ENCODE measurements at places on chromosomes 4 and X. TPM values are rescaled to one million over a fixed set of nuclear protein-coding genes. Genes with fewer than 3 reads are reported as not detected.

GRCh38 chr4:160724063-160724462, 1439.7 kb downstream of the FSTL5 start:
- H3K27me3 ChIP-seq: no peaks in the 10 kb centered on the region
- no peaks in the 10 kb centered on the region for H3K36me3 ChIP-seq
- no peak overlapping the region for H3K27ac ChIP-seq
- no peak for DNase-seq

- DNase-seq: no peak
- H3K27me3 ChIP-seq: no peaks in the 10 kb centered on the region
- H3K27ac ChIP-seq: no peak overlapping the region
- H3K4me3 ChIP-seq: no peak overlapping the region
- no peaks in the 10 kb centered on the region for H3K4me1 ChIP-seq
- H3K36me3 ChIP-seq: no peaks in the 10 kb centered on the region
Measured at GRCh38 chr4:179116011-179116410, 1673.8 kb upstream of the AGA start.

DNA sequence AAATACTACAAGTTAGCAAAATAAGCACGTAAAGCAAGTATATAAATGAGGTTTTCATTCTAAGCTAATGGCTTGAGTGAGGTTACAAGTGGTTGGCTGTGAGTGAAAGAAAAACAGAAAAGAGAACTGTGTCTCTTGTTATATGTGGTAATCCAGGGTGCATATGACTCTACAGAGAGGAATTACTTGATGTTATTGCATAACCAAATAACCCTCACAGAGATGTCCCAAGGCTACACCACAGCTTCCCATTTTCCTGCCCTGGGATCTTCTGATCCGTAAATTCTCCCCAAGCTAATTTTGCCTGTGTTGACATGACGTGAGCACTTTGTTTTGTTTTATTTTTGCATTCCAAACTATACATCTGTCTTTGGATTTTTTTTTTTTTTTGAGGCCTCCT, 470.0 kb upstream of the INTU start:
- no peaks in the 10 kb centered on the region for H3K36me3 ChIP-seq
- H3K4me3 ChIP-seq: no peak overlapping the region
- no peak for DNase-seq
- H3K27ac ChIP-seq: no peak overlapping the region
- no peaks in the 10 kb centered on the region for H3K27me3 ChIP-seq

GRCh38 chr4:182219411-182220056, 23.7 kb upstream of the TENM3 start:
- no peak overlapping the region for H3K4me3 ChIP-seq
- H3K36me3 ChIP-seq: no peaks in the 10 kb centered on the region
- no peaks in the 10 kb centered on the region for H3K27me3 ChIP-seq
- no peaks in the 10 kb centered on the region for H3K4me1 ChIP-seq

DNA sequence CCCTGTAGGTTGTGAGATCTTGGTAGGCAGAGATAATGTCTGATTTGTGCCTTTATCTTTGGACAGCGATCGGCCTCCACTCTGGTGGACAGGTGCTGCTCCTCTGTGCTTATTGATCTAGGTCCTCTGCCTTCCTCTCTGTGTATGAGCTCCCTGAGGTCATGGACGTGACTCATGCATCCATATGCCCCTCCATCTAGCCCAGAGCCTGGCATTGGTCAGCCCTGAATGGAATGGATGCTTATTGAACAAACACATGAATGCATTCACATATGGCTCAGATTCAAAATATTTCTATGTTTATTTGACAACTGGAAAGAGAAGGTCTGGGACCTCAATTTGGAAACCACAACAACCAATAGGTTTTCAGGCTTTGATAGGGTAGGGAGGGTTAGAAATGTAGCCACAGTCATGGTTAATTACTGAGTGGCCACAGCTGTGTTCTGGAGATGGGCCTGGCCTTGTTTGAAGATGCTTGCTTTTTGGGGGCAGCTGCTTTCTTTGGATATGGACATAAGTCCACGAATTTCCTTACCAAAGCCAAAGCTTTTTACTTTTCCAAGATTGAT, 76.2 kb downstream of the SEL1L3 start:
- H3K4me3 ChIP-seq: no peak overlapping the region
- no peak for DNase-seq
- no peak overlapping the region for H3K27ac ChIP-seq
- H3K4me1 ChIP-seq: no peaks in the 10 kb centered on the region

DNA sequence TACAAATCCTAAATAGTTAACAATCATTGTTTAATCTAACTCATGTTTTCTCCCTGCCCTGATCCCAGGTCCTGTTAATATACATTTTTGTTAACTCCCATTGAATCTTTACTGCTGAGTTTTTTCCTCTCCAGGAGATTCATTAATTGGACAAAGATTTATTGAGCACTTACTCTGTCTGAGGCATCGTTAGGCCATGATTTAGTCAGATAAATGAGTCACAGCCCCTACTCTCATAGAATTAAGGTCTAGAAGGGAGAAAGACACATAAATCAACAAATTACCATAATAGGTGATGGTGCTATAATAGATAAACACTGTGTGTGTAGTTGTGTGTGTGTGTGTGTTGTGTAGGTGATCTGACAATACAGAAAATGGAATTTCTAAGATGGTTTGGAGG, 112.5 kb downstream of the MAPK10 start:
- no peak for DNase-seq
- no peaks in the 10 kb centered on the region for H3K36me3 ChIP-seq
- H3K27ac ChIP-seq: no peak overlapping the region
- H3K27me3 ChIP-seq: no peaks in the 10 kb centered on the region
- H3K4me1 ChIP-seq: no peaks in the 10 kb centered on the region

- H3K27ac ChIP-seq: no peak overlapping the region
- H3K4me1 ChIP-seq: no peaks in the 10 kb centered on the region
- H3K36me3 ChIP-seq: no peaks in the 10 kb centered on the region
- H3K4me3 ChIP-seq: no peak overlapping the region
- no peaks in the 10 kb centered on the region for H3K27me3 ChIP-seq
Measured at GRCh38 chr4:153005899-153006381, 69.8 kb downstream of the FHDC1 start.

DNA sequence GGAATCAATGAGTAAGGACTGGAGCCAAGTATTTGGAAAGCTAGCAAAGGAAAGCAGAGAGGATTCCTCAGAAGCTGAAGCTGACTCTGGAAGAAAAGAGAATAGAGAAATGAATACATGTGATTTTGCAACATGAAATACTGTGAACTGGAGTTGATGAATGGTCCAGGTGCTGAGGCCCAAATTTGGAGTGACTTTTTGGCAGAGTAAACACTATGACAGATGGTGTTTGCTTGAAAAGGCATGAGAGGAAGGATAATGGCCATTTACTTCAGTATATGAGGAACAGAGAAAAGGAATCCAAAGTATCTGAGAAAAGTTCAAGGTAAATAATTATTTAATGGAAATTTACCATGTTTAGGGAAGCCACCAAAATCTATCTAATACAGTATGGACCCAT, 236.7 kb downstream of the SLITRK2 start:
- no peak overlapping the region for H3K27ac ChIP-seq
- no peaks in the 10 kb centered on the region for H3K36me3 ChIP-seq
- no peaks in the 10 kb centered on the region for H3K4me1 ChIP-seq
- no peak for DNase-seq
- H3K27me3 ChIP-seq: no peaks in the 10 kb centered on the region

DNA sequence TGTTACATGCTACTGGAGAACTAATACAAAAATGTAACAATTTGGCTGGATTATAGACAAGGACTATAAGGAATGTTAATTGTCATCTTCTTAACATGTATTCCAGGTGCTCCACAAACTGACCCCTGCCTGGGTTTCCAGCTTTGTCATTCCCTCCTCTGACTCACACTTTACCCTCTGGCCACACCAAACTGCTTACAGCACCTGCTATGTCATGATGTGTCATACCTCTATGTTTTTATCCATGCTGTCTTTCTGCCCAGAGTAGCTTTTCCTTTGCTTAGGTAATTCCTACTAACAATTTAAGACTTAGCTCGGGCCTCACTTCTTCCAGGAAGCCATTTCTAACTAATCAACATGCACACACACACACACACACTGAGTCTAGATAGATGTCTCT, 14.0 kb upstream of the SHROOM4 start:
- no peak for DNase-seq
- H3K4me1 ChIP-seq: no peaks in the 10 kb centered on the region

DNA sequence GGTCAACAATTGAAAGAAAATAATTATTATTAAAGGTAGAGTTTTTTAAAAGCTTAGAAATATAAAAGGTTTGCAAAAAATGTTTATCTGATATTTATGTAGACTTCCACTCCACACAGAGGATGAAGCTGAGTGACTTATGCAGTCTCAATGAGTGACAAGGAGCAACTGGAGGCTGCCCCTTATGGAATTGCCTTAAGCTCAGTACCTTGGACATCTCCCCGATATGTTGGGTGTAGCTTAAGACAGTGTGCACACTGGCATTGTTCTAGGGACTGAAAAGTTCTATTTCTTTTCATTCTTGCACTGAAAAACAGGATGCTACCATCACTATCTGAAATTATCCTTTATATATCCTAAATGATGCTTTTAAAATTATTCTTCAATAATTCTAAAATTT, 292.1 kb downstream of the PRDM5 start:
- H3K27ac ChIP-seq: no peak overlapping the region
- H3K27me3 ChIP-seq: no peaks in the 10 kb centered on the region
- H3K4me1 ChIP-seq: no peaks in the 10 kb centered on the region
- H3K36me3 ChIP-seq: no peaks in the 10 kb centered on the region

DNA sequence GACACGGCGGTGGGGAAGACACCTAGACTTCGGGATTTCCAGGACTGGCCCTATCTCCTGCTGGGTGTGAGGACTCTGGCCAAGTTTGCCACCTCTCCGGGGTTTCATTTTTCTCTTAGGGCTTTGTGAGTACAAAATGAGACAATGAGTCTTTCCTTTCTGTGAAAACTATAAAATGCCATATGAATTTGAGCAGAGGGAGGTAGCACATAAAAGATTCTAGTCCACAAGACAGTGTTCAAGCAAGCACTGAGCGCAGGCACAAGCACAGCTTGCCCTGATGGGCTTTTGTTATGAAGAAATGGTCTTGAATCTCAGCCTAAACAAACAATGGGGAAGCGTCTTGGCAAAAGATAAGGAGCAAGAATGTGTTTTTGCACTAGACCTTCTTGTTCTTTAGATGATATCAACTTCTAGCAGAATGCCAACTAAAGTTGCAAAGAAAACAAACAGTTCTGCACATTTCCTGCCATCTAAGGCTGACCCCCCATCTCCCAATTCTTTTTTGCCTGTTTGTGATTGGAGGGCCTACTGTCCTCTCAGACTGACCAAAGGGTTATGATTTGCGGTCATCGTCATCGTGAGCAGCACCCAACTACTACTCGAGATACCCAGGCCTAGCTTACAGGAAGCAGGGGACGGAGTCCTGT, 73.0 kb upstream of the ZNF518B start:
- peak overlapping the region; percentile 46 for H3K27ac ChIP-seq
- H3K4me1 ChIP-seq: peaks cover 4% of the 10 kb centered on the region
- H3K27me3 ChIP-seq: no peaks in the 10 kb centered on the region

DNA sequence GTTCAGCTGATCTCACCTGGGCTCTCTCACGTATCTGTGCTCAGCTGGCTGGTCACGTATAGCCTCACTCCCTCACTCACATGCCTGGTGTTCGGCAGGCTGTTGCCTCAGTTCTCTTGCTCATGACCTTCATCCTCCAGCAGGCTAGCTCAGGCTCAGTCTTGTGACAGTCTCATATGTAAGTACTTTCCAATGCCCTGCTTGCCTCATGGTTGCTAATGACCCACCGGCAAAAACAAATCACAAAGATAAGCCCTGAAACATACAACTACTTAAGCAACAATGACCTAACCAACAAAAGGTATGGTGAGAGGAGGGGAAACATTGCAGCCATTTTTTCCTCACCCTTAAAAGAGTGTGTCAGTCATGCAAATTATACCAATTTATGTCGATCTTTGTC, 25.0 kb downstream of the MEPE start:
- no peaks in the 10 kb centered on the region for H3K36me3 ChIP-seq
- no peak overlapping the region for H3K27ac ChIP-seq
- no peaks in the 10 kb centered on the region for H3K27me3 ChIP-seq
- H3K4me1 ChIP-seq: no peaks in the 10 kb centered on the region
- DNase-seq: no peak
- no peak overlapping the region for H3K4me3 ChIP-seq

- no peaks in the 10 kb centered on the region for H3K4me1 ChIP-seq
- H3K27me3 ChIP-seq: no peaks in the 10 kb centered on the region
- peak; percentile 55 for DNase-seq
Measured at GRCh38 chr4:8915201-8916200, 43.9 kb upstream of the HMX1 start.

DNA sequence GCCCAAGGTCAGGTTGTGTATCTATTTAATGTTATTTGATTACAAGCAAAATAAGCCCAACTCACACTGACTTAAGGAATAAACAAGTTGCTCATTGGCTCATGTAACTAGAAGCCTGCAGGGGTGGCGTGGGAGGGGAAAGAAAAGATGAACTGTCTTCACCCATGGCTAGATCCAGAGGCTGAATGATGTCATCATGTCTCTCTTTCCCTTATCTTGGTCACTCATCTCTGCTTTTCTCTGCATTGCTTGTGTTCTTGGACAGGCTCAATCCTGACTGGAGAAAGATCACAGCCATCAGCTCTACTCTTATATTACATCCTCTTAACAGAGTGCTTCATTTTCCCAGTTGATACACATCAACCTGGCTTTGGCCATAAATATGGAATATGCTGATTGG, 290.0 kb upstream of the DIAPH2 start:
- no peaks in the 10 kb centered on the region for H3K36me3 ChIP-seq
- H3K4me1 ChIP-seq: no peaks in the 10 kb centered on the region
- H3K4me3 ChIP-seq: no peak overlapping the region
- H3K27me3 ChIP-seq: no peaks in the 10 kb centered on the region

- H3K4me1 ChIP-seq: peaks cover 3% of the 10 kb centered on the region
- DNase-seq: no peak
- H3K4me3 ChIP-seq: no peak overlapping the region
- H3K27me3 ChIP-seq: no peaks in the 10 kb centered on the region
- H3K27ac ChIP-seq: no peak overlapping the region
Measured at GRCh38 chr4:6884341-6884870, 25.2 kb upstream of the TBC1D14 start.

DNA sequence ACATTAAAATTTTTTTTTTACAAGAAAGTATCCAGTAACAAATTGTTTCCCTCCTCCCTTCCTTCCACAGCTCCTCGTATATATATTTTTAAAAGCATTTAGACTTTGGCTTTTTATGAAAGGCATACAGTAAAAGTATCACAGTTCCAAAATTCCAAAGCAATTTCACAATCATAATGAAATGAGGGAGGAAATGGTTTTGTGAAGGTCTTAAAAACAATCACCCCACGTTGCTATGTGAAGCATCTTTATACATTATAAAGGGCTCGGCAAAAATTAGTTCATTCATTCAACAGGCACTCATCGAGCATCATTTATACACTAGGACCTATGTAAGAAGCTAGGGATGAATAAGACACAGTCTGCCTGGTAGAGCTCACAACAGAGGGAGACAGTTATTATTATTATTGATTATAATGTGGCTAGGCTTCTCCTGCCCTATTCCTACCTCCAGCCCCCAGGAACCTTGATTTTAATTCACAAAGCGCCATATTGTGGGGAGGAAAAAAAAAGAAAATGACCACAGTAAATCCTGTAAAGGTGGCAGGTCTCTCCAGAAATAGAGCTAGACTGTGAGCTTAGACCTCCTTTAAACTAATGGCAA, 239.9 kb downstream of the MAML3 start:
- no peak for DNase-seq
- H3K27ac ChIP-seq: peak overlapping the region; percentile 5
- no peak overlapping the region for H3K4me3 ChIP-seq
- H3K4me1 ChIP-seq: peaks cover 32% of the 10 kb centered on the region
- no peaks in the 10 kb centered on the region for H3K36me3 ChIP-seq

NPY1R gene
- total RNA-seq: 3.2 TPM

SHROOM4 gene
- total RNA-seq: 38.2 TPM

RTL9 gene
- 0.03 TPM for total RNA-seq

AGA gene
- 23.9 TPM for total RNA-seq

ODAM gene
- total RNA-seq: 1.8 TPM

SMIM43 gene
- not detected for total RNA-seq

Data from upper lobe of left lung (tissue), 6 donors.